BJ (cell line): ENCODE measurements at places on chromosomes 11 and 22. TPM values are rescaled to one million over a fixed set of nuclear protein-coding genes. Genes with fewer than 3 reads are reported as not detected.

DNA sequence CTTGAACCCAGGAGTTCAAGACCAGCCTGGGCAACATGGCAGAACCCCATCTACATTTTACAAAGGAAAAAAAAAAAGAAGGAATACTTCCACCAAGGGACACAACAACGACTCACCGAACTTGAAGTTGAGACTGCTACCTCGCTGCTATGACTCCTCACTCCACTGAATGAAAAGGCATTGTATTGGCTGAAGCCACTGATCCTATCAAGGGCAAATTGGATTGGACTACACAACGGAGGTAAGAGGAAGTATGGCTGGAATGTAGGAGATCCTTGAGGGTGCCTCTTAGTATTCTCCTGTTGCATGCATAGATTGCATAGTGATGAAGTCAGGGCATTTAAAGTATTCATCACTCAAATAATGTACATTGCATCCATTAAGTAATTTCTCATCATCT is 97.9 kb downstream of the CWF19L2 start:
- no peak for DNase-seq

GRCh38 chr11:97544431-97544830 is 1154.6 kb downstream of the JRKL start:
- no peak for DNase-seq

DNA sequence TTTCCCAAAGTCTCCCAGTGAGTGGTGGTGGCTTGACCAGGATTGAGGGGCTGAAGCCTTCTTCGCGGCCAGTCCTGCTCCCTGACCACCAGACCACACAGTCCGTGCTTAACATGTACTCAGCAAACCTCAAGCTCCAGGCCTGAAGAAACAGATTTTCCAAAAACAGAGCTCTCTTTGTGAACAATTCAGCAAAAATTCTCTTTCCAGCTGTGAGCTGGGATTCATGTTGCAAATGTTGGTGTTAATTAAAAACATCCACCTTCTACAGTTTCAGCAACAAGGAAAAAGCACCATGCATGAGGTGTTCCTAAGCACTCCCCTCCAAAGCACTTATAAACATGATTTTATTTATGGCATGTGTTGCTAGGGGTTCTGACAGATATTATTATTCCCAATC is 129.5 kb downstream of the ETS1 start:
- peak; percentile 40 for DNase-seq

- DNase-seq = no peak
Measured at GRCh38 chr11:118042141-118042540, 34.7 kb upstream of the TMPRSS4 start.

DNA sequence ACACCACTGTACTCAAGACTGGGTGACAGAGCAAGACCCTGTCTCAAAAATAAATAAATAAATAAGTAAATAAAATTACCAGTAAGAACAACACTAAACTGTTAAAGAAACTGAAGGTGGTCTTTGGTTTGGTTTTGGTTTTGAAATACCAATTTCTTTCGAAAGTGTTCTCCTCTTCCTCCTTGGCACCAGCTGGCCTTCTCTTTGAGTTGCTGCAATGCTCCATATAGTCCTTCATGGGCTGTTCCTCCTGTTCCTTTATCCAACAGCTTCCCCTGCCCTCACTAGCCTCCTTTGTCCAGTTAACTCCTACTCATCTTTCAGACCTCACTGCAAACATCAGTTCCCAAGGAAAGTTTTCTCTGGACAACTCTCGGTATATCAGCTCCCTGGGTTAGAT is 5.0 kb upstream of the UVRAG start:
- no peak for DNase-seq

- no peak for DNase-seq
Measured at GRCh38 chr11:66867425-66868040, 10.7 kb downstream of the LRFN4 start.

- DNase-seq = no peak
Measured at GRCh38 chr22:50694766-50695420, 22.3 kb downstream of the SHANK3 start.

DNA sequence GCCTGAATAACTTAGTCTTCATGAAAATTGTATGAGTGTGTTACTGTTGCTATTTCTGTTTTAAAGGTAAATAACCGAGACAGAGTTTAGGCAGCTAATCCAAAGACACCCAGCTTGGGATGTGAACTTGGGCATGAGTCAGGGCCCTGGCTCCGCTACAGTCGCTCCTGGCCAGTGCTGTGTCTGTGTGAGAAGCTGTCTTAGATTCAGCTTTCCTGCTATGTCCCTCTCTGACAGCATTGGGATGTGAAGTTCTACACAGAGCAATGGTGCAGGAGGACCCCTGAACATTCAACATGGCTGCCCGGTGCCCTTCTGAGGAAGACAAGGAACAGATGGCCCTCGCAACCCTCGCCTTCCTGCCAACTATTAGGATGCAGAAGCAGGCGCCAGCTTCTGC is 49.4 kb downstream of the GALNT18 start:
- DNase-seq = no peak

- DNase-seq = no peak
Measured at GRCh38 chr11:64088162-64089026, 52.7 kb downstream of the FLRT1 start.

GRCh38 chr11:109112821-109113280 is 309.1 kb upstream of the C11orf87 start:
- DNase-seq = no peak

The NAV2 gene
- 3.8 and 6.1 TPM in 2 replicates for polyA plus RNA-seq

The CRYBB3 gene
- not detected in 2 replicates for polyA plus RNA-seq

The TPCN2 gene
- polyA plus RNA-seq = 6.4 and 9.9 TPM in 2 replicates

The KDM4D gene
- polyA plus RNA-seq = 0.97 and 1.1 TPM in 2 replicates

The KRTAP5-11 gene
- polyA plus RNA-seq = not detected in 2 replicates
